ENCODE measurements at places on chromosomes 7 and 10.

- no peak for DNase-seq
These were observed 67.9 kb downstream of the PPP1R9A start for GRCh38 chr7:94975336-94975735.

GRCh38 chr7:142111499-142111898 lies at the start of gene MGAM2:
TSS of gene MGAM2 (plus strand) at chr7:142111718. CDS start at chr7:142116874, 5,156 bp downstream.
- DNase-seq, result no peak

GRCh38 chr7:140611641-140612040 lies 29.0 kb downstream of the DENND2A start:
- no peak for DNase-seq

- DNase-seq, result no peak
These were observed 76.0 kb upstream of the C1QL3 start for GRCh38 chr10:16597656-16598055.

DNA sequence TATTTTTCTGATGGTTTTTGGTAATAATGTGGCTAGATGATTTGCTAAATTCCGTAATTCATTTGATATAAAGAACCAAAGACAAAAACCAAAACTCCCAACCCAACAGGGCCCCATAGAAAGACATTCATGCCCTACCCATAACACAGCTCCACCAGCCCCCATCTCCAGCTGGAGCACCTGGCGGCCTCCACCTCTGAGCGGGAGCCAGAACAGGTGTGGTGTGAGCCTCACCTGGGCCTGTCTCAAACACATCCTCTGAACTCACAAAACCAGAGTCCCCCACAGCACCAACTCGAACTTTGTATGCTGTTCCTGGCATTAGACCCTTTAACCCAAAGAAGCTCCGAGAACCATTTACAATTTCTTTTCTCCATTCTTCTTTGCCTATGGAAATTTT lies 36.5 kb upstream of the LAMB4 start:
- no peak for DNase-seq

DNA sequence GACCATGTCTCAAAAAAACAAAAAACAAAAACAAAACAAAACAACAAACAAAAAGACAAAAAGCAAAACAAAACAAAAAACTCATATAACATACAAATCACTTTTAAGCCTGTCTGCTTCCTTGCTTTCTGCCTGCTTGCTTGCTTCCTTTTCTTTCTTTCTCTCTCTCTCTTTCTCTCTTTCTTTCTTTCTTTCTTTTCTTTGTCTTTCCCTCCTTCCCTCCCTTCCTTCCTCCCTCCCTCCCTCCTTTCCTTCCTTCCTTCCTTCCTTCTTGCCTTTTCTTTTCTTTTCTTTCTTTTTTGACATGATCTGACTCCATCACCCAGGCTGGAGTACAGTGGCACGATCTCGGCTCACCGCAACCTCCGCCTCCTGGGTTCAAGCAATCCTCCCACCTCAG lies 15.9 kb upstream of the TRA2A start:
- no peak for DNase-seq

DNA sequence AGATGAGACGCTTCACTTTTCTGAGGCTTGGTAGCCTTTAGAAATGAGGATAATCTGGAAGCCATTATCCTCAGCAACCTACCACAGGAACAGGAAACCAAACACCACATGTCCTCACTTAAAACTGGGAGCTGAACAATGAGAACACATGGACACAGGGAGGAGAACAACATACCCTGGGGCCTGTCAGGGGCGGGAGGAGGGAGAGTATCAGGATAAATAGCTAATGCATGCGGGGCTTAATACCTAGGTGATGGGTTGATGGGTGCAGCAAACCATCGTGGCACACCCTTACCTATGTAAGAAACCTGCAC lies 48.9 kb downstream of the LRGUK start:
- DNase-seq, result no peak

- DNase-seq, result no peak
These were observed 150.6 kb downstream of the AKR1D1 start for GRCh38 chr7:138226745-138227279.

- peak; percentile 41 for DNase-seq
These were observed 52.2 kb downstream of the GPR158 start for GRCh38 chr10:25226775-25227682.

- DNase-seq, result no peak
These were observed 30.8 kb upstream of the PAX2 start for GRCh38 chr10:100714566-100714950.

DNA sequence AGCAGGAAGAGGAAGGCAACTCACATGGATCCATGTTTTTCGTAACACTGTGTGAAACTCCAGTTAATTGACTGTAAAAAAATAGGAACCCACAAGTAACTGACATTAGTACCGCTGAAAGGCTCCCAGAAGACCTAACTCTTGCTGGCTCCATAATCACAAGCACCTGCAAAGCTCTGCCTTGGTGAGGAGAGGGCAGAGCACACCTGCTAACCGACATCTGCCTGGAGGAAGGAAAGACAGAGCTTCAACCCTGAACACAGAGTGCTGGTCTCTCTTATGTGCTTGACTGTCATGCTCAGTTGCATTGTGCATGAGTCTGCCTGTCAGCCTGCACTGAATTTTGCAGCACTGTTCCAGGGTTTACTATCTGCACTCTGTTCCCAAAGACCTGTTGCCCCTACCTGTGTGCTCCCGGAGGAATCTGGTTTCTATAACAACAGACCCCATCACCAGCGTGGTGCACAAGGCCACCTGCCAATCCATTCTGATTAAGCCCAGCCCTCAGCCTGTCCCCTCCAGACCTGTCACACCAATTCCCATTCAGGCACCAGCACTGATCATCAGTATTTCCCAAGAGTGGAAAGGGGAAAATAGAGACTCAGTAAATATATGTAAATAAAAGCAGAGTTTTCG lies 63.1 kb upstream of the ANKRD1 start:
- no peak for DNase-seq

DNA sequence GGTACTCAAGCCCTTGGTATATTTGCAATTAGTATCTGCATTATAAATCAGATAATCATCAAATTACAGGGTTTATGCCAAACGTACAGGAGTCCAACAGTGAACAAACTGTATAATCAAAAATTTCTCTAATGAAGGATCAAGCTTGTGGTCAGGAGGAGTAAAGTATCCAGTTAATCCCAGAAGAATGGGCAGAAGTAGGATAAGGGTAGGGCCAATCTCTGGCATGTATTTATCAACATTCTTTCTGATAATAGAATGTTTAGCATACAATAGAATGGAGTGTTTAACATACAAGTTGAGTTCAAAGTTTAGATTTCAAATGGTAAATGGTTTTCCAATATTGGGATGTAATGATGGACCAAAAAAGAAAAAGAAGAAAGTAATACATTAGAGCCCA lies 103.0 kb downstream of the CALD1 start:
- no peak for DNase-seq

DNA sequence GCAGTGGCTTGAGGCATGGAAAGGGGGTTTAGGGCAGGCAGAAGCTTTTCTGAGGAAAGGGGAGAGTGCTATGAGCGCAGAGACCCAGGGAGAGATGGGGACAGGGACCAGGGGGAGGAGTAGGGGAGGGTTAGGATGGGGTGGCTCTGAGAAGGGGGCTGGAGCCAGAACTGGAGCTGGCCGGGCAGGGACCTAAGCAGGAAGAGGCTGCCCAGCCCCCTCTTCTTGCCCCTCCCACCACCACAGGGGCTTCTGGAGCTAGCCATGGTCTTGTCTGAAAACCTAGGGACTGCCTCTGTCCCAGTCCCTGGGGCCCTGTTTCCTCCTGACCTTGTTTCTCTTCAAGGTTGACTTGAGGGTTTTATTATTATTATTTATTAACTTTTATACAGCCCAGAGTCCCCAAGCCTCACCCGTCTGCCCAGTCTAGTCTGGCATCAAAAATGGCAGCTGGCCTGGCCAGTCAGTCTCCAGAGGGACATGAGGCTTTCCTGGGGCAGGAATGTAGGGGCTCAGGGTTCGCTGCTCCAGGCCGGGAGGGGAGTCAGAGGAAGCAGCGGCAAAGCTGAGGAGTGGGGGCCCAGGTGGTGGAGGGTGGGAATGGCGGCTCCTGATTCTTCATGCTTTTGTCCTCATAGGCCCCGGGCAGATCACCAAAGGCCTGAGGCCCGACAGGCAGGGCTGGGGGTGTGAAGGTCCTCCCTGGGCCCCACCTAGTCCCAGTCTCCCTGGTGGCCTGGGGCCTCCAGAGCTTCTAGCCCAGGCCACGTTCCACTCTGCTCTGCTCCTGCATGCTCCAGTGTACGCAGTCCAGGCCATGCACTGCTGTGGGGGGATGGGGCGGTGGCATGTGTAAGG lies 5.7 kb downstream of the TRIM8 start:
- DNase-seq, result peak; percentile 39

Data from WTC11 (cell line).